ENCODE measurements at places on chromosomes 5 and 9.

- peak; percentile 73 for DNase-seq
- no peaks in the 10 kb centered on the region for H3K27me3 ChIP-seq
- H3K4me3 ChIP-seq = peak overlapping the region; percentile 62
- no peaks in the 10 kb centered on the region for H3K4me1 ChIP-seq
- H3K36me3 ChIP-seq = no peaks in the 10 kb centered on the region
Observed at GRCh38 chr9:34701769-34702736, 7.9 kb downstream of the CCL21 start.

DNA sequence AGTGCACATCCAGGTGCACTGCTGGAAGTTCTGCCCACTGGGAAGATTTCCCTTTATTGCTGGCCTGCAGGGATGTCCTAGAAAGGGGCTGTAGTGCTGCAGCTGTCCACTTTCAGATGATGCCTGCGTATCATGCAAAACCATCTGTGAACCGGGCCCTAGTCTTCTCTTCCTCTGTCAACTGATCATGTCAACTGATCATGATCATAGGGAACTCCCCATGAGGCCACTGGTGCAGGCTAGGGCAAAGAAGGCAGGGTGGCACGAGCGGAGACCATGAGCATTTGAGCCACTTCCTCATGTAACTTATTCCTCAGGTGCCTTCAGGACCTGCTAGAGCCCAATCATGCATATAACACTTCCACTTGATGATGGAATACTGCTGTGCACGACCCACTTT, 4.5 kb upstream of the HSDL2 start:
- H3K4me1 ChIP-seq = peaks cover 9% of the 10 kb centered on the region
- H3K36me3 ChIP-seq = no peaks in the 10 kb centered on the region
- DNase-seq = no peak
- H3K27ac ChIP-seq = no peak overlapping the region
- no peaks in the 10 kb centered on the region for H3K27me3 ChIP-seq
- H3K4me3 ChIP-seq = no peak overlapping the region

GRCh38 chr9:78612091-78612490, 315.2 kb downstream of the PSAT1 start:
- H3K27ac ChIP-seq = no peak overlapping the region
- H3K36me3 ChIP-seq = no peaks in the 10 kb centered on the region
- H3K4me1 ChIP-seq = no peaks in the 10 kb centered on the region
- no peak overlapping the region for H3K4me3 ChIP-seq
- no peak for DNase-seq

DNA sequence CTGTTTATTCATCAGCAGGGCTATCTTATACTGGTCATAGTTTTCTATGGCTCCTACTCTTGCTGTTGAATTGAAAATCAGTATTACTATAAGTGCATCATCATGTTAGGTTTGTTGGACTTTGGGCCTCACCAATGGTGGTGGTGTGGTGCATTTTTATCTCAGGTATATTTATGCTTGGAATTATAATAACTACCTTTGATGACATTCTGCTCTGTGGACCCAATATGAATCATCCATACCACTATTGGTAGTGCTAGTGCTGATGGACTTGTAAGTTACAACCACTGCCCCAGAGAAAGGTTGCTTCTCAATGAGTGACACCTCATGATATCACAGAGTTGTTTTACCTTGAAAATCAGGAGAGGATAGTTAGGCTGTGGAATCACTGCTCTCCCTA, 28.0 kb downstream of the IL9 start:
- H3K4me3 ChIP-seq = no peak overlapping the region
- no peaks in the 10 kb centered on the region for H3K4me1 ChIP-seq
- no peak overlapping the region for H3K27ac ChIP-seq
- no peak for DNase-seq
- H3K27me3 ChIP-seq = no peaks in the 10 kb centered on the region

DNA sequence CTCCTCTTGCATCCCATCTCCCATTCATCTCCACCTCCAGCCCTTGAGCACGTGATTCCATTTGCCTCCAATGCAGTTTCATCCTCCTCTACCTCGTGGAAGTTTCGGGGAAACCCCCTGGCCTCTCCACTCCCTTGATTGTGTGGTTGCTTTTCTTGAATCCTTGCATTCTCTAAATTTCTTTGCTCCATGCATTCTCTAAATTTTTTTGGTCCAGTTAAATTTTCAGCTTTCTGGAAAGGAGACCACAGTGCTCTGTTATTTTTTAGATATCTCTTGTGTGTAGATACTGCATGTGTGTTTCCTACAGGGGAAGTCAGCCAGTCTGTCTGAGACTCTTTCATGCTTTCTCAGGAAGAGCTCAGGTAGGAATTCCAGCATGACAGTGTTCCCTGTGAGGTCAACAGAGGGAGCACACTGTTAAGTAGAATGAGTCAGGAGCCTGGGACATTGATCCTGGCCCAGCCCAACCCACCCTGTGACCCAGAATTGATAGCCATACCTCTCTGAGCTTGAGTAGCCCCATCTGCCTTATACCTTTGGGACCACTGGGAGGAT, 52.8 kb downstream of the AMBP start:
- H3K4me1 ChIP-seq = no peaks in the 10 kb centered on the region
- no peak overlapping the region for H3K4me3 ChIP-seq
- H3K27me3 ChIP-seq = no peaks in the 10 kb centered on the region
- no peak for DNase-seq

- DNase-seq = no peak
- H3K27me3 ChIP-seq = peaks cover 95% of the 10 kb centered on the region
- no peaks in the 10 kb centered on the region for H3K36me3 ChIP-seq
- H3K27ac ChIP-seq = no peak overlapping the region
- H3K4me3 ChIP-seq = no peak overlapping the region
- H3K4me1 ChIP-seq = no peaks in the 10 kb centered on the region
Observed at GRCh38 chr9:136710543-136710942, 1.8 kb upstream of the DIPK1B start.
